ENCODE measurements at places on chromosomes 16 and 17.

DNA sequence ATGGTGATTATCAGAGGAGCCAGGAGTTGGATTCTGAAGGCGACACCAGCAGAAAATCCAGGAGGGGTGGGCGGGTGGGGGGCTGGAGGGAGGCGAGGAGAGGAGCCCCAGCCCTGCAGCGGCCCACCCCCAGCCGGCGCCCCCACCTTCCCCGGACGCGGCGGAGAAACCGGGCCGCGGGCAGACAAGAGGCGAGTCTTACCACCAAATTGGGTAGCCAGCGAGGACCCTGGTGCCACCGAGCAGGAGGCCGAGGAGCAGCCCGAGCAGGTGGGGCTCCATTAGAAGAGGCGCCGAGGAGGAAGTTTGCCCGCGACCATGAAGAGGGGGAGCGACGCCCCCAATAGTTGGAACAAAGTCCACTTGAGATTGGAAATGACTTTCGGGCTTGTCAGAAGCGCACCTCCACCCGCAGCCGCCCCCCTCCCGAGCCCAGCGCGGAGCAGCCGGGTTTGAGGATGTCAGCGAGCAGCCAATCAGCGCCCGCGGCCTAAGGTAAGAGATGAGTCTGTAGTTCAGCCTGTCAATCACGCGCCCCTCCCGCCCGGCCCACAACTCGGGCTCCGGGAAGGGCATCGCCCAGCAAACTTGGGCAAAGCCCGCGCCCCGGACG is at the start of gene WNT3:
Gene WNT3, minus strand, starts transcription at position 377 of the 613 bp plus-strand sequence. Its CDS starts 95 bp downstream, at position 282.
- peak; percentile 49 for DNase-seq

GRCh38 chr16:2686912-2687507 is 4.7 kb downstream of the KCTD5 start:
- no peak for DNase-seq

- DNase-seq: no peak
These were observed 6.7 kb upstream of the KRT14 start for GRCh38 chr17:41593306-41593981.

- DNase-seq: no peak
These were observed 653.8 kb downstream of the CDH8 start for GRCh38 chr16:61382435-61382834.

- peak; percentile 49 for DNase-seq
These were observed 15.9 kb downstream of the CDH5 start for GRCh38 chr16:66382171-66382965.

DNA sequence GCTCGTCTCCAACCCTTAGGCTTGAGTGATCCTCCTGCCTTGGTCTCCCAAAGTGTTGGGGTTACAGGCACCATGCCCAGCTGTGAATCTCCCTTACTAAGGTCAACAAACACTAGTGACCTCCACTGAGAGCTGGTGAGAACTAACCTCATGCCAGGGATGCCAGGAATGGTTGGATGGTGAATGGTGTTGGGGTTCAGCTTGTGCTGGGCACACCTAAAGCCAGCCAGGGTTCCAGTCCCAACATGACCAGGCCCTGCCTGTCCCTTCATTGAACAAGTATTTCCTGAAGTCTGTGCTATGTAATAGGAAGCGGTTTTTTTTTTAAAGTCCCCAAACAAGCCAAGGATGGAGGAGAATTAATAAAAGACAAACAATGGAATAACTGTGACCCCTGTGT is 56.0 kb upstream of the TOB1 start:
- DNase-seq: no peak

GRCh38 chr17:35931794-35932425 is 1.3 kb upstream of the RDM1 start:
- no peak for DNase-seq

- no peak for DNase-seq
These were observed 48.9 kb downstream of the SLFN5 start for GRCh38 chr17:35291802-35292201.

- no peak for DNase-seq
These were observed 23.8 kb downstream of the HLF start for GRCh38 chr17:55288356-55289105.

GRCh38 chr16:88141580-88141979 is 190.3 kb downstream of the BANP start:
- no peak for DNase-seq

DNA sequence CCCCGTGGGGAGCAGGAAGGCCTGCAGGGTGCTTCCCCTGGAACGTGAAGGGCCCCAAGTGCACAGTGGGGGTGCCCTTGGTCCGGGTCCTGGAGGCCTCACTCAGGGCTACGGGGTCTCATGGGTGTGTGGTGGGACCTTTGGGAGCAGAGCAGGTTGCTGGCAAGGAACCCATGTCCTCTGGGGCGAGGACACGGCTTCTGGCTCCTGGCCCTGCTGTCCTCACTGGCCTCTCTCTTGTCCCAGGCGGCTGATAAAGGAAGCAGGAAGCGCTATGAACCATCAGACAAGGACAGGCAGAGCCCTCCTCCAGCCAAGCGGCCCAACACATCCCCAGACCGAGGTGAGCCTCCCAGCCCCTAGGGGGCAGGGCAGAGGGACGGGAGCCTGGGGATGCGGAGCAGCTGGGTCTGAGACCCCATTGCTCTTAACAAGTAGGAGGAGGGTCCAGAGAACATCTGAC is 9.8 kb upstream of the IL17C start:
- peak; percentile 79 for DNase-seq

DNA sequence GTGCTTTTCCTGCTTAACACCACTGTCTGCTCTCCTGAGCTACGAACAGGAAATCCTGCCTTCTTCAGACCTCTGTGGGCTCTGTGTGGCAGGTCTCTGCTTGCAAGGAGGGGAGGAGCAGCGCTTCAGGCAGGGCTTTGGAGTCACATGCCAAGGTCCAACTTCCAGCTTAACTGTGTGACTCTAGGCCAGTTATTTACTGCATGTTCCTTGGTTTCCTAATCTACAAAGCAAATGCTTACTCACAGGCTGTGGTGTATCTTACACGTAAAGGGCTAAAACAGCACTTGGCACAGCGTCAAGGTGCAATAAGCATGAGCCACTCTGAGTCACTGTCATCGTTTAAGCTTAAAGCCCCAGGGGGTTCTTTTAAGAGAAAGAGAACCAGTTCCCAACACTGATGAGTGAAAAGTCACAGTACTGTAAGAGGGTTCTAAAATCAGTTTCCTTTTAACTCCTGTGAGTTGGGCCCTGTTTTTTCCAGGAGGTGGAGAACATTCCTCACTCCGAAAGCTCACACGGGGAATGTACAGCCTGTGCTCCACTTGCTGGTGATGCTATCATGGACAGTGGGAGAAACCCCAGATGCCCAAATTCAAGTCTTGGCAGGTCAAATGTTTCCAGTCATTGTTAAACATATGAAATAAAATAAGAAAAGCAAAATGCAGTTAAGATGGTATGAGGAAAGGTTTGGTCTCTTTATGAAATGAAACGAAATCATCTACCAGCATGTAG is 54.1 kb upstream of the BCAR1 start:
- DNase-seq: peak; percentile 44

GRCh38 chr17:65071861-65072260 is 15.3 kb upstream of the GNA13 start:
- DNase-seq: no peak

DNA sequence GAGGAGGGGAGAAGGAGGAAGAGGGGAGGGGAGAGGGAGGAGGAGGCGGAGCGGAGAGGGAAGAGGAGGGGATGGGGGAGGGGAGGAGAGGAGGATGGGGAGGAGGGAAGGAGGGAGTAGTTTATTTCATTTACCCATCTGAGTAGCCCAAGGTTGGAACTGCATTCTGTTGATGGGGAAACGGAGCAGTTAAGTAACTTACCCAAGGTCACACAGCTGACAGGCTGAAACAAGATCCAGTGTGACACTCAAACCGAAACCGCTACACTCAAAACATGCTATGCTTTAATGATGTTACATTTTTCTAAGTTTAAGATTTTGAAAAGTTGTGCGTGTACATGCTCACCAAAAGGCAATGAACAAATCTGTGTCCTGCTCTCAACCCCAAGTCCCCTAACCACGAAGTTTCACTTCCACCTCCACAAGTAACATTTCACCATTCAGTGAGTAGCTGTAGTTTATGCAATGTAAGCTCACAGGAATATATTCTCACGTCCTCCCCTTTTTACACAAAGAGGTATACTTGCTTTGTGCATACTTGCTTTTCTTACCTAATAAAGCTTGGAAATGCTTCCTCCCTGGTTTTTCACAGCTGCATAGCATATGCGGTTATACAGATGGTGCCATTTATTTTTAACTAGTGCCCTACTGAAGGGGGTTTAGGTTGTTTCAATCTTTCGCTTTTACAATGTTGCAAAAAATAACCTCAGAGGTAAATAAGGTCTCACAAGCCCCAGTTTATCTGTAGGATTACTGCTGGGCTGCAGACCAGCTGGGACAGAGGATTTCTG is 275.3 kb downstream of the PARN start:
- no peak for DNase-seq

DNA sequence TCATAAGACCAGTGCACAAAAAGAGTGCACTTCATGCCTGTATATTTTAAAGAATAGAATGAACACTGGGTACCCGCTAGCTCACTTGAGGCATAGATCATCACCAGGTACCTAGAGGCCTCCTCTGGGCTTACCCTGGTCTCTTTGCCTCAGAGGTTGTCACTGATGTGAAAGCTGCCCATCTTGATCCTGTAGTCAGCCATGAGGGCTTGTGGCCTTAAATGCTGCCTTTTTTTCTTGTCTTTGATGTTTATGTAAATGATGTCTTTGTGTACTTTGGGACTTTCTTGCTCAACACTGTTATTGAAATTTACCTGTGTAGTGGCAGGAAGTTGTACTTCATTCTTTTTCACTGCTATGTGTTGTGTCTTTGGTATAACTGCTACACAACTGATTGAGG is 26.8 kb upstream of the SLC5A10 start:
- DNase-seq: no peak

GRCh38 chr16:78439646-78440045 is 340.2 kb downstream of the WWOX start:
- DNase-seq: no peak

DNA sequence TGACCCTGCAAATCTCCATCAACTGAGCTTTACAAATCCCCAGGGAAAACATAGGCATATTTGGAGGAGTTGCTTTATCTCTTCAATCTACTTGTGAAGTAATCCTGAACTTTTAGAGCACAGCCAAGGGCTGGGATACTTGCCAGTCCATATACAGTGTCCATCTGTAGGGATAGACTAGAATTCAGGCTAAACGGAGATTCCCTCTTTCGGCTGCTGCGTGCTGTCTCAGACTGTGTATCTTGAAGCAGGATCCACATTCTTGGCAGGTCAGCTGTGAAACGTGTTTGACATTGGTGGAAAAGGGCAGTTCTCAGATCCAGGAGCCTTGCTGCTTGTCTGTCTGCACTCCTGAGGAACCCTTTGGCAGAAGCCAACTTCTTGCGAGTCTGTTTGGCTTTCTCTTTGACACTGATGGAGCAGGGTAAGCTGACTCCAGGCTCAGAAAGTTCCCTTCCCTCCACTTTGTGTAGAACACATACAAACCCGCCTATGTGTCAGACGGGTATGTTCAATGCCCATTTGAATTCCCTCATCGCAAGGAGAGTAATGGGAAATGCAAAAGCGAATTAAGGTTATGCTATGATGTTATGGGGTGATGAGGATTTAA is 221.8 kb downstream of the MAP2K4 start:
- no peak for DNase-seq

GRCh38 chr16:21156767-21157467 is 1.6 kb upstream of the LDAF1 start:
- DNase-seq: peak; percentile 51

DNA sequence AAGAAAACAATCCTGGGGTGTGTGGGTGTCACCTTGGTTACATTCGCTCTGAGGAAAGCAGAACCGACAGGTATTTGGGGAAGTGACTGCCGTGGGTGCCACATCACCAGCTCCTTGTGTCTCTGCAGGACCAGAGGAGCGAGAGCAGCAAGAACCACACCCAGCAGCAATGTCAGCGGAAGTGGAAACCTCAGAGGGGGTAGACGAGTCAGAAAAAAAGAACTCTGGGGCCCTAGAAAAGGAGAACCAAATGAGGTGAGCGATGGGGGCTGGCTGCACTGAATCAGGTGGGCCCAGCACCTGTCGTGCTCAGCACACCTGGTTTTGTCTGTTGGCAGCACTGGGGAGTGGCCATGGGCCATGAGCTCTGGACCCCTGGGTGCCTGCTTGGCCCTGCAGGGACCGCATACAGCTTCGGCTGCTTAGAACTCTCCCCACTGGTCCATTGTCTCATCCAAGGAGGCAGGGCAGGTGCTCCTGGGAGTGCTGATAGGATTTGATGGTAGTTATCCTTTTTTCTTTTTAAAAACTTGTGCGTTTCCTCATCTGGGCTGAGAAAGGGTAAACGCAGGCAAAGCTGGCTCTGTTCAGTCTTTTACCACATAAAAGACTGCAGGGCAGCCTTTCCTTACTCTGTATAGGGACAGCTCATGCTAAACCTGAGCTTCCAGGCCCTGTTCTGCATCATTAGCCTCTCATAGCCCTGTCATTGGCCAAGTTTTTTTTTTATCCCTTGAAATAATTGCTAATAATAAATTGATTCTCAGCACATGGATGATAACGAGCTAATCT is 29.4 kb downstream of the HMOX2 start:
- no peak for DNase-seq

DNA sequence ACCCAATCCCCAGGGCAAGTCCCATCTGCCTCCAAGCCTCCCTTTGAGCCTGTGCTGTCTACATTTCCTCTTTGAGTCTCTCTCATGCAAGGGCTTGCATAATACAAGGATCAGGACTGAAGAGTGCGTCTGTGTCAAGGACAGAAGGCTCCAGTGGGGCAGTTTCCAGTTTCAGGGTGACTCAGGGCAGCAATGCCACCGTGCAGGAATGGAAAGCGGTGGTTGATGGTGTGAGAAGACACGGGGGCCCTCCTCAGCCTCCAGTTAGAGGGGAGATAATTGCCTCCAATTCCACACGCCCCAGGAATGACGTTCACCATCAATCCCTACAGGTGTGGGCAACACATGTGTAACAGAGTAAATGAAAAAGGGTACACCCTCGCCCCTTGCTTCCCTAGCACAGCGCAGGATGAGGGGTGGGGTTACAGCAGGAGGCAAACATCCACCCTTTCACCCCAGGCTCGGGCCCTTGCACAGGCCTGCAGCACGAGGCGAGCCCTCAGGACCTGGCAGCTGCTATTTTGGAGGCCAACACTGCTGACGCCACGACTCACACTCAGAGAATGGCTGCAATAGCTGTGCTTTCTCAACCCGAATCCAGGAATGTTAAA is 24.8 kb upstream of the SLC25A19 start:
- no peak for DNase-seq

- no peak for DNase-seq
These were observed 53.4 kb downstream of the ARSG start for GRCh38 chr17:68344701-68345136.

DNA sequence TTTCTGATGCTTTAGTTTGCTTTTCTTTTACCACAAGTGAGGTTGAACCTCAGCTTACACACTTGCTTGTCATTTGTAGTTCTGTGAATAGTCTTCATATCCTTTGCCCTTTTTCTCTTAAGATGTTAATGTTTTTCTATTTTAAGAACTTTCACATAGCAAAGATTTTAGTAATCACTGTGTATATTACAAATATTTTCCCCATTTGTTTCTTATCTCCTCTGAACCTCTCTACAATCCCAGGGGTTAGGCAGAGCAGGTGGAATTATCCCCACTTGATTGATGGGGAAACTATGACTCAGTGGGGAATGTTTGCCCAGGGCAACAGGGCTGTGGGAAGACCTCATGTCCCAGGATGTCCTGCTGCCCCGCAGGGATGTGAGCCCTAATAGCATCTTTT is 11.7 kb upstream of the MYH3 start:
- DNase-seq: no peak

- DNase-seq: no peak
These were observed 130.2 kb downstream of the ABCC6 start for GRCh38 chr16:16092925-16093627.

GRCh38 chr17:83083368-83084201 is 4.2 kb downstream of the METRNL start:
- no peak for DNase-seq

- no peak for DNase-seq
These were observed 25.2 kb upstream of the CIBAR2 start for GRCh38 chr16:85137323-85138072.

GRCh38 chr16:2734844-2735515 is 15.0 kb upstream of the PRSS27 start:
- no peak for DNase-seq
